ENCODE measurements at places on chromosomes 1 and 21.

DNA sequence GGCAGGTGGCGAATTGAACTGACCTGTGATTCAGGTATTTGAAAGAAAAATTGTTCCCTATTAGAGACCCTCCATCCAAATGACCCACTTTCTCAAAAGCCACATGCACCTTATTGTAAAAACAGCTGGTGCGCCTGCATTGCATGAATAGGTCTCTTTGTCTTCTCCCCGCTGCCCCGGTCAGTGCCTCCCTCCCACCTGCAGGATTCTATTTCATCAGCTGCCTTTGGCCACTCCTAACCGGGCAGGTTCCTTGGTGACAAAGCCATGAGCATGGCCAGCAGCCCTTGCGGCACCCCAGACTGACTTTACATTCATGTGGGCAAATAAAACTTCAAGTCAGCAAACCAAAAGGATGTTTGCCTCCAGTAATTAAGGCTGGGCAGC is 6.4 kb downstream of the TMPRSS3 start:
- DNase-seq: peak; percentile 25

DNA sequence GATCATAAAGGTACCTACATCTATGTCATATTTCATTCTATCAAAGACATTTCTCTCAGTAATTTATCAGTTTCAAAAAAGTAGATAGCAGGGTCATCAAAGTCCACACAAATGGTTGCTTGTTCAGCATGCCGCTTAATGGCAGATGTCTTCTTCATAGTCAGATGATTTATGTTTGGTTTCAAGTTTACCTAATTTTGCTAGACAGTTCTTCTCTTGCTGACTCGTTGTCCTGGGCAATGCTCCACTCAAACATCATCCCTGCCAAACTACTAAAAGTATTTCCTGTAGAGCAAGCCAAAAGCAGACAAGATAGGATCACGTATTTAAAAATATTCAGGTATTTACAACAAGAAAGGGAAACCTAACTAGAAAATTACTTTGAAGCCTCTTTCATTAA is 13.6 kb downstream of the NUP210L start:
- DNase-seq: no peak

DNA sequence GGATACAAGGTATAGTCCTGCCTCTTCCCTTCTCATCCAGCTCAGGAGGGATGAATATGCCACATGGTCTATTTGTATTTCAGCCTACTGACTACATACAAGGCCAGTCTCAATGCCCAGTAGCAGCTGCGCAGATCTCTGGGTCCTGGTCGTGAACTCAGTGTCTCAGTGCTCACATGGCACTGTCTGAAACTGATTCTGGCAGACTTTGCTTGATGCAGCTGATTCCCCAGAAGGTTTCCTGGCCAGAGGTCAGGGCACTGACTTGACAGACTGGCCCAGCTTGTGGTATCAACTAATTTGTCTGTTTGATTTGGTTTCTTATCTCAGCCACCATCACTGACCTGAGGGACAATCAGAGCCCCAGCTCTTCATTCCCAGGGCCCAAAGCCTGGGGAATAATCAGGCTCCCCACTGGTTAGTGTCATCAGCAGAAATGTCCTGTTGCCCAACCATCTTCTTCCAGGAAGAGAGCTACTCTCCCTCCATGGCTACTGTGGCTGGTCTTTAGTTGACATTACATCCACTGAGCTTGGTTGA is 7.5 kb upstream of the SPRR4 start:
- no peak for DNase-seq

- DNase-seq: no peak
Observed at GRCh38 chr1:248804771-248805681, 20.7 kb downstream of the SH3BP5L start.

- DNase-seq: no peak
Observed at GRCh38 chr1:63675420-63675931, 82.3 kb downstream of the PGM1 start.

DNA sequence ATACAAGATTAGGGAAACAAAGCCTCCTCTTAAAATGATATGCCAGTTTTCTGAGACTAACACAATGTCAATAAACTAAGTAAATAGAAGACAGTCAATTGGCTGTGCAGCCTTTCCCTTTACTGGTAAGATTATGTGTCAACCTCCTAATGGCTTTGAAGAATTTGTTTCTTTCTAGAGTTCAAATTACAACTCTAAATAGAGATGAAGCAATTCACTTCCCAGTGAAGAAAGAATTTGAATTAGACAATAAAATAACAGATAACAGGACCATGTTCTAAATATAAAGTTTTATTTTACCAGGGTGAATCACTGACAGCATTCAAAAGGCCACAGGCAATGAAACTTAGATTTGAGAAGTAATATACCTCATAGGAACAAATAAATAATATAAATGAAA is 680.3 kb downstream of the PLA2G4A start:
- no peak for DNase-seq

DNA sequence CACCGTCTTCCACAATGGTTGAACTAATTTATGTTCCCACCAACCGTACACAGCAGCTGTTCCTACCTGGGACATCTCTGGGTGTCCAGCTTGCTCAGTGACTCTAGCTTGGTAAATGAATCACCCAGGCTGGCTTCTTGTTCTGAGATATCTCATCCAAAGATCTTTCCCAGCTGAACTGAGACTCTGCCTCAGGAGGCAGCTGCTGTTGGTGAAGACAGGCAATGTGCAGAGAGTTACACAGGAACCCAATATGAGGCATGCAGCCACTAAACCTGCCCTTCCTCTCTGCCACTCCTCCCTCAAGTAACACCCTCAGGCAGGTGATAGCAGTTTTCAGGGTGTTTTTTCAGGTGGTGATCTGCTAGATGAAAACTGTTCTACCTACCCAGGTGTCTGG is 14.0 kb upstream of the FOXO6 start:
- no peak for DNase-seq

DNA sequence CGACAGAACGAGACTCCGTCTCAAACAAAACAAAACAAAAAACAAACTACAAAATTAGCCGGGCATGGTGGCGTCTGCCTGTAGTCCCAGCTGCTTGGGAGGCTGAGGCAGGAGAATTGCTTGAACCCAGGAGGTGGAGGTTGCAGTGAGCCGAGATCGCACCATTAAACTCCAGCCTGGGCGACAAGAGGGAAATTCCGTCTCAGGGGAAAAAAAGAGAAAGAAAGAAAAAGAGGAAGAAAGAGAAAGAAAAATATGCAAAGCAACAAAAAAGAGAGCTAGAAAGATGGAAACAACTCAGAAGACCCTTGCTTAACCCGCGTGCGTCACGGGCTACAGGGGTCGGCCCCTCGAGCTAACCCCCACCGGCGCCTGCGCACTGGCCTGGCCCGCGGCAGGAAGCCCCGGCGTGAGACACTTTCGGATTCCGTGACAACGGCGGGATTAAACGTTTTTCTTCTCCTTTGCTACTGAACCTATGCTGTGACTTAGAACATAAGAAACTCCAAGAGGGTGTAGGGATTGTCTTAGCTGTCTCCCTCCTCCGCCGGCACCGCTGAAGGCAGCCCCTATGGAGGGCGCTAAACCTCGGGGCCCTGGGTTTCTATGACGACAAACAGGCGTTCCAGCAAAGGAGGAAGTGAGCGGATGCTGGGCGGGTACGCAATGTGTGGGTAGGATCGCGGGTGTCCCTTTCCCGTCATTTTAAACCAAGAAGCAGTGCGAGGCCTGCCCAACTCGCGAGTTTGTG is at the start of gene AXDND1:
AXDND1 (plus strand) TSS at position 630 of the 751 bp plus-strand sequence. CDS start 539 bp downstream, outside the sequence.
- DNase-seq: peak; percentile 87

GRCh38 chr1:75234562-75234961 is 100.4 kb downstream of the LHX8 start:
- DNase-seq: no peak

- no peak for DNase-seq
Observed at GRCh38 chr1:66494482-66494881, 39.5 kb upstream of the SGIP1 start.

DNA sequence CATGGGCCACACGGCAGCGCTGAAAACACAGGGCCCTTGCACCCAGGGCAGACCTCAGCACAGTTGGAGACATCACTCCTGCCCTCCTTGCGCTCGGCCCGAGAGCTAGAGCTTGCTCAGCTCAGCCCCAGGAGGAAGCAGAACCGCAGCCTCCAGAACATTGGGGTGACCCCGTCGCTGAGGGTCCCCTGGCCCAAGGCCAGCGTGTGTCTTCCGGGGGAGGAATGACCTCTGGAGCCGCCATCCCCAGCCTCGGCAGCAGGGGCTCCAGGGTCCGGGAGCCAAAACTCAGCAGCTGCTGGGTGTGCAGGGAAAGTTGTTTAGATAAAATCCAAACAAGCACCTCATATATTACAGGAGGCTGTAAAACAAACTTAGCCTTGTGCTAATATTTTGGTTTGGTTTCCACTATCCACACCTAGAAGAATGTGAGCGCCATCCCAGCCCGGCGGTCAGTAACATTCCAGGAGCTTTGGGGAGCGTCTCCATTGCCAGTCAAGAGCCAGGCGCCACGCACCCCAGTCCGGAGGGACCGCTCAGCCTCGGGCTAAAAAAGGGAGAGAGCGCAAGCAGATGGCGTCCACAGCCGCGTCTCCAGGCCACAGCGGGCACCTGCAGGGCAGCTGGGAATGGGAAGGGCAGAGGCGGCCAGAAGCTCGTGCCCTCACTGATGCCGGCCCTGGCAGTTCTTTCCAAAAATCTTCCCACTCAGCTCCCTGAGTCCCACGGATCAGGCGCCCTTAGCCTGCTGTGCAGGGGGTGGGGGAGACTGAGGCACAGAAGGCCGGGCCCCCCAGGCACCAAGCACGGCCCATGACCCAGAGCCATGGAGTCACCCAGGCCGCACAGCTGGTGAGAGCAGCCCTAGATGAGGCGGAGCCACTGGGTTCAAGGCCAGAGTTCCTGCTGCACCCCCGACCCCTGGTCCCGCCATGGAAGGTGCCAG is 52.0 kb downstream of the SLX9 start:
- no peak for DNase-seq

- no peak for DNase-seq
Observed at GRCh38 chr1:176543360-176544129, 80.6 kb downstream of the PAPPA2 start.

DNA sequence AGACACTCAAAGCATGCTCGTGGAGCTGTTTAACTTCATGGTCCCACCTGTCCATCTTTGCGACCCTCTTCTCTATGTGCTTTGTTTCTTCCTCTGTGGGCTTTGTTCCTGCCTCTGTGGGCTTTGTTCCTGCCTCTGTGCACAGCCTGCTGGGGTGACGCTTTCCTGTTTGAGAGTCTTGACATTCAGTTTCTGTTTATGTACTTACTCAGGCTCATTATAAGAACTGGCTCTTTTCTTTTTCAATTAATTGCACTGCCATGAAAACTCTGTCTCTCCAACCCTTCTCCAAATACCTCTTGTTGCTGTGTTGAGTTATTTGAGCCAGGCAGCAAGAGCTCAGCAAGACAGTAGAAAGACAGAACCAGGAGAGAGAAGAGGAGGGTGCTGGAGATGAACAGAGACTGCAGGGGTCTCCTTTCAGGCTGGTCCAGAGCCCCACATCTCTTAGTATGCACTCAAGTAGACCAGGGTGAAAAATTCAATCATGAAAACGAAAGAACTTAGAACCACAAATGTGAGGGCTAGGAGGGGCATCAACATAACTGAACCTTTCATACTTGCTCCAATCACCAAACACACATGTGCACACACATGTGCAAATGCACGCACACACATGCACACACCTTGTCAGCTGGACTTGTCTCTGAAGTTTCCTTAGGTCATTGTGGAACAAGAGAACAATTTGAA is 88.3 kb upstream of the SGIP1 start:
- DNase-seq: no peak

DNA sequence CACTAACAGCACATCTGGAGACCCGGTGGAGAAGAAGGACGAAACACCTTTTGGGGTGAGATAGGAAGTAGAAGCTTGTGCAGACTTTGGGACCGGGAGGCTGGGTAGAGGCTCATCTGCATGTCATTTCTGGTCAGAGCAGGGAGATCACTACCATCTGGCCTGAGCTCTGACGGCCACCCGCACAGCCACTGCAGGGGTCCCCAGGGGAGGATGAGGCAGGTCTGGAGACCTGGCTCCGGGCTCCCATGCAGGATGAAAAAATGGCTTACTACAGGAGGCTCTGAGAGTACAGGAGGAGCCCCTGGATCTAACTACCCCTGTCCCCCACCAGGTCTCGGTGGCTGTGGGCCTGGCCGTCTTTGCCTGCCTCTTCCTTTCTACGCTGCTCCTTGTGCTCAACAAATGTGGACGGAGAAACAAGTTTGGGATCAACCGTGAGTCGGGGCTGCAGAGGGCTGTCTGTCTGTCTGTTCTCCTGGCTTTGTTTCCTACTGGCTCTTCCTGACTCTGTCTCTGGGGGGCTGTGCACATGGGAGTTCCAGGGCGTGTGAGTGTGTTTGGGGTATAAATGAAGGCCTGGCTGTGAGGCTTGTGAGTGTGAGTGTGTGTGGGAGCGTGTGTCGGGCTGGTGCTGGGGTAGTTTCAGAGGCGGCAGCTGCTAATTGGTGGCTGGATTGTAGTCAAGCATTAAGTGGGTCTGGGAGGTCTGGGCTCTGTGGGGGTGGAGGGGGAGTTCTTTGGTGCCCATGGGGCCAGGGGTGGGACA is 14.1 kb downstream of the NTRK1 start:
- DNase-seq: no peak

DNA sequence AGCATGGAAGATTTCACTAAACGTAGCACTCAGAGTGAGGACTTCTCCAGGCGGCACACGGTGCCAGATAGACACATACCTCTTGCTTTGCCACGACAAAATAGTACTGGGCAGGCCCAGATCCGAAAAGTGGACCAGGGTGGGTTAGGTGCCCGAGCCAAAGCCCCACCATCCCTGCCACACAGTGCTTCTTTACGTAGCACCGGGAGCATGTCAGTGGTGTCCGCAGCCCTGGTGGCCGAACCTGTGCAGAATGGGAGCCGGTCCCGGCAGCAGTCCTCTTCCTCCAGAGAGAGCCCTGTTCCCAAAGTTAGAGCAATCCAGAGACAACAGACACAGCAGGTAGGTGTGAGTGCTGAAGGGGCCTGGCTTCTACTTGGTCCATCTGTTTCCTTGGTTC is 38.6 kb downstream of the CLEC20A start:
- DNase-seq: no peak

GRCh38 chr1:4027492-4028138 is 127.5 kb upstream of the C1orf174 start:
- DNase-seq: no peak

GRCh38 chr1:24966724-24967346 is 36.8 kb upstream of the RUNX3 start:
- peak; percentile 62 for DNase-seq

- no peak for DNase-seq
Observed at GRCh38 chr21:42147386-42148020, 71.4 kb upstream of the ABCG1 start.

Measured in urothelium cell line (cell line).